ENCODE measurements at places on chromosomes 13 and 19.

GRCh38 chr13:43316281-43316680 lies 292.9 kb downstream of the DNAJC15 start:
- peak; percentile 52 for DNase-seq

DNA sequence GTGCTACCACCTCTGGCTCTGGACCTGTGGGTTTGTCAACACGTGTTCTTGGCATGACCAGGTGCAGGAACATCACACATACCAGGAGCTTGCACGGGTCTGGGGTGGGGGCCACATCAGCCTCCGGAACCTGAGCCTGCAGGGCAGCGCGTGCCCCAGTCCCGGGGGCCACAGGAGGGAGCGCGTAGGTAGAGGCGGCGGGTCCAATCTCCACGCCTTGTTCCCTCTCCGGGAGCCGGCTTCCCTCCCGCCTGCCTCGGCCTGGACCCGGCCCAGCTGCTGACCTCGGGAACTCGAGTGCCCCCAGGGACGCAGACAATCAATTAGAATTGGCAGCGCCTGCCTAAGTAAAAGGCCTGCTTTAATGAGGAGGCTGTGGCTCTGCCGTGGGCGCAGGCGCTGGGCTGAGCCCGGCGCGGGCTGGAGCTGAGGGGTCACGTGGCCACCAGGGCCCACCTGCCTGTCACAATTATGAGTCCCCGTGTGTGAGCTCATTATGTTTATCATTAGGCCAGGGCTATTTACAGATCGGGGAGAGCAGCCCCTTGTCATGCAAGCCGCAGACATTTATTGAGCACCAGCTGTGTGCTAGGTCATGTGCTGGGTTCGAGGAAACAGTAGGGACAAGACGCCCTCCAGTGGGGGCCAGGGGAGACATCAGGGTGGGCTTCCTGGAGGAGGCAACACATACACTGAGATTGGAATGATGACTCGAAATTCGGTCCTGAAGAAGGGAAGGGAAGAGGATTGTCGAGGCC lies 32.2 kb upstream of the TNFAIP8L1 start:
- peak; percentile 87 for DNase-seq

GRCh38 chr19:48628486-48629296 lies 8.5 kb downstream of the DBP start:
- DNase-seq = no peak

GRCh38 chr13:97945792-97946419 lies 7.6 kb upstream of the IPO5 start:
- DNase-seq = no peak

- no peak for DNase-seq
Observed at GRCh38 chr13:36806102-36806501, 12.9 kb upstream of the RFXAP start.

DNA sequence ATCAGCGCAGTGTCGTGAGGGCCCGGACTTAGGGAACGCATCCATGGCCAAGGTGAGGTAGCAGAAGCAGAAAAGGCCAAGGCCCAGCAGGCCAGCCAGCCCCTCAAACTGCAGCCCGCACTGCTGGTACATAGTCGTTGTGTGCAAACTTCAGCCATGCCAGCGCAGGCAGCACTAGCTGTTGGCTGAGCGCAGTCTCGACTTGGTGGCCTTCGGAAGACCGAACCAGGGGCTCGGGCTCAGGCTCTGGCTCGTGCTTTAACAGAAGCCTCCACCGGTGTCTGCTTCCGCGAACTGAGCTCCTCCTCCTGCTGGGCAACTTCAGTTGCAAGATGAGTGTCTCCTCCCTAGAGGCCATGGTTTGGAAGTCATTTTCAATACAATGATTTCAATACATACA lies 157.5 kb downstream of the DNAJC15 start:
- no peak for DNase-seq

- DNase-seq = no peak
Observed at GRCh38 chr13:111517641-111518010, 197.2 kb downstream of the TEX29 start.

DNA sequence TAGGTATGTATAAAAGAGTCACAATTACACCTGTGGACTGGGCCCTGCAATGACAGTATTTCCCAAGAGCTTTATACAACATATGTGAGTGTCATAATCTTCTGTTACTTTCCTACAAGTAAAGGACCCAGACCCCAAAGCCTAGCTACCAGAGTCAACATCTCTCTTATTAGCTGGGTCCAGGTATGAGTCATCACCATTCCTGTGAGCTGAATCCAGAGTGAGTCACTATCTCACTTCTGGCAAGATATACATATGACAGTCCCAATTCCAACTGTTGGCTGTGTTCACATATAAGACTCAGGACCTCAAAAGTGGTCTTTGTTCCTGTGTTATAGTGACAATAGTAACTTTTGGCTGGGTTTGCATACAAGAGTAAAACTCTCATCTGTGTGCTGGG lies 46.7 kb downstream of the ZNF729 start:
- no peak for DNase-seq

DNA sequence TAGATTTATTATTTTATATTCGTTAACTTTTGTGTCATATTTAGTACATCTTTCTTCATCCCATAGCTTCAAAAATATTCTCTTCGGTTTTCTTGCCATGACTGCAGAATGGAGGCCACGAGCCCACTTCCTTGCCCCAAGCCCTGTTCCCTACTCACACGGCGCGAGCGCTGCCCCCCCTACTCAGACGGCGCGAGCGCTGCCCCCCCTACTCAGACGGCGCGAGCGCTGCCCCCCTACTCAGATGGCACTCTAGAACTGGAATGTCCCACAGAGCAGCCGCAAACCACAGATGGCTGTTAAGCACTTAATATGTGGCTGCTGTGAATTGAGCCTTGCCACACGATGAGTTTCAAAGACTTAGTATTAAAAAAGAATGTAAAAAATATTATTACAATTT lies 102.2 kb upstream of the PEG3 start:
- DNase-seq = no peak

GRCh38 chr13:112510002-112510780 lies 77.8 kb downstream of the TUBGCP3 start:
- peak; percentile 34 for DNase-seq

DNA sequence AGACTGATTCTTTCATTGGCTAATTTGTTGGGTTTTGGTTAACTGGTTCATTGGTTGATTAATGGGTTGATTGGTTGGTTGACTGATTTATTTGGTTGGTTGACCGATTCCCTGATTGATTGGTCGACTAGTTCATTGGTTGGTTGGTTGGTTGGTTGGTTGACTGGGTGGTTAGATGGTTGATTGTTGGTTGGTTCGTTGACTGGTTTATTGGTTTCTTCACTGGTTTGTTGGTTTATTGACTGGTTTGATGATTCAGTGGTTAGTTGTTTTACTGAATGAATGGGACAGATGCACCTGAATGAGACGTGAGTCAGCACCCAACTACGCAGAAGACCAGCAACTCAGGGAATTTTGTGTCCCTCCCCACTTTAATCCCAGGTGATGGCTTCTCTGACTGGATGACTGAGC lies 2.7 kb upstream of the NUP62 start:
- no peak for DNase-seq

GRCh38 chr13:112814905-112815585 lies 125.2 kb downstream of the ATP11A start:
- DNase-seq = no peak

GRCh38 chr19:55830656-55831055 lies 1.1 kb downstream of the NLRP11 start:
- DNase-seq = no peak

GRCh38 chr19:19170053-19170872 lies at the start of gene MEF2B:
TSS of gene MEF2B (minus strand) at chr19:19170263. CDS start at chr19:19150735, 19,528 bp downstream.
- DNase-seq = peak; percentile 84

- no peak for DNase-seq
Observed at GRCh38 chr19:30214651-30215051, 157.5 kb upstream of the ZNF536 start.

GRCh38 chr13:46778890-46779289 lies 18.1 kb downstream of the ESD start:
- DNase-seq = no peak

- DNase-seq = no peak
Observed at GRCh38 chr19:35483089-35483488, 7.2 kb downstream of the KRTDAP start.

DNA sequence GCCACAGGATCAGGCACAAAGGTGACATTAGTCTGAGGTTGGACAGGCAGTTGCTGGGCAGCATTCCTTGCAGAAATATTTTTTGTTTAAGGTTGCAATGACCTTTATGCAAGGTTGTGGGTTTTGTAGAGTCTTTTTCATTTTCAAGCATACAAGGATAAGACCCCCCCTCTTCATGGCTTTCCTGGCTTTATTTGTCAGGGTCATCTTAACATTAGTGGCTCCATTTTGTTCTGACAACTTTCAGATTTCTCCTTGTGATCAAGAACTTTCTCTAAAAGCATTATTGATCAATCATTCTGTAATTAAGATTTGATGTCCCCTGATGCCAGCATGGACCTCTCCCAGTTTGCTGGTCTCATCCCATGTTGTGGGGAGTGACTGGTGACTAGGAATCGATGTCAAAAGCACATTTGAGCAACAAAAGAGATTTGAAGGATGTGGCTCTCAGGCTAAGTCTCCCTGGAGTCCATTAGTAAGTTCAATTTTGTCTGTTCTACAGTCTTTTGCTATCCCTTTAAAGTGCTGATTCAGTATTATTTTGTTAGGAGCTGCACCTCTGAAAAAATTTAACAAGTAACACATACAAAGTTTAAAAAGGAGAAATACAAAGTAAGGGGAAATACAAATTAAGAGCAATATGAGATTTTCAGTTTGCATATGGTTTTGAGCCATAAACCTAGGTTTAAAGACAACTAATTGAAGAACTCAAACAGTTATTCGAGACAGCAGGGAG lies 5.3 kb downstream of the CARD8 start:
- no peak for DNase-seq

DNA sequence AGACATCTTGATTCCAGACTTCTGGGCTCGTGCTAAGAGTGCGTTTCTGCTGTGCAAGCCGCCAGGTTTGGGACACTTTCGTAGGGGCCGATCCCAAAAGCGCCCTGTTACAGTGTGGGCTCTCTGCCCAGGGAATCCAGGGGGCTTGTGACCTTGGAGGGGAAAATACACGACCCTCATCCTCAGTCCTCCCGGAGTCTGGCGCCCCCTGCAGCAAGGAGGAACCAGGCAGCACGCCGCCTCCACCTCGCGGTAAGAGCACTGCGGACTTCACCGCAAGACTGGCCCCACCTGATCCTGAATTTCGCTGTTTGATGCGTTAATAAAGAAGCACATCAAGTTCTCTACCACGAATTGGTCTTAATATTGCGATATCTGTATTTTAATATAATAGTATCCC lies 5.2 kb downstream of the POLRMT start:
- DNase-seq = no peak

DNA sequence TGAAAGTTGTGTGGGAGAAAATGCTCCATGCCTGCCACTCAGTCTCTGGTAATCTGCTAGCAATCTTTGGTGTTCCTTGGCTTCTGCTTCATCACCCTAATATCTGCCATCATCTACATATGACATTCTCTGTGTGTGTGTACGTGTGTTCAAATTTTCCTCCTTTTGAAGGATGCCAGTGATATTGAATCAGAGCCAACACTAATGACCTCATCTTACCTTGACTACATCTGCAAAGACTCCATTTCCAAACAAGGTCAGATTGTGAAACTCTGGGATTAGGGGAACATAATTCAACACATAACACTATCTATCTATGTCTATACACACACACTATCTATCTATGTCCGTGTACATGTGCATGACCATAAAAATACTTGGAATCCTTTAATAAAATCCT lies 81.4 kb upstream of the IRS2 start:
- no peak for DNase-seq

- DNase-seq = no peak
Observed at GRCh38 chr13:43661161-43661830, 125.5 kb downstream of the ENOX1 start.

- DNase-seq = no peak
Observed at GRCh38 chr19:44587963-44588770, 25.2 kb upstream of the IGSF23 start.

- DNase-seq = peak; percentile 61
Observed at GRCh38 chr19:35846038-35846668, 6.2 kb downstream of the NPHS1 start.

DNA sequence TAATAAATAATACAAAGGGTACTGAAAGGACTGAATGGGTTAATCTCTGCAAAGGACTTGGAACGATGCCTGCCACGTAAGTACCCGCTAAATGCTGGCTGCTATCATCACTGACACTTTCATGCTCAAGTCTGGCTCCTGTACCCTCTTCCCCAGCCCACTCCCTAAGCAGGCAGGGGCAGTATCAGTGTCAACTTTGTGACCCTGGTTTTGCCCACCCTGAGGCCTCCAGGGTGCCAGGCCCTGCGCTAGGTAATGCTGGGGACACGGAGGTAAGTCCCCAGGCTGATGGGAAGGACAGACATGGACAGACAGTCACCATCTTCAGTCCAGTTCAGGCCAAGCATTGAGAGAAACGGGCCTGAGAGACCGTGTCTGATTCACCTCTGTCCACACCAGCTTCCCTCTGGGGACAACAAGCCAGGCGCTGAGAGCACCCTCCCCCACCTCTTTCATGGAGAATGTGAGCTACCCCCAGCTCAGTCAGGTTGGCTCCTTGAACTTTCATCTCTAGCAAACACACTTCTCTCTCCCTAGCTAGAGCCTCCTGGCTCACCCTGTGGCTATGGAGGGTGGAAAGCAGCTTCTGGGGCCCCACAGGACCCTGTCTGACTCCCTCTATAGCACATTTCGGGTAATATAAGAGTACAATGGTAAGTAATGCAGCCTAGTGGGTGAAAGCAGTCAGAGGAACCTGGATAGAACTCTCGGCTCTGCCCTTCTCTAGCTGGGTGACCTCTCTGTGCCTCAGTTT lies 800 bp downstream of the ETFB start:
- DNase-seq = no peak

DNA sequence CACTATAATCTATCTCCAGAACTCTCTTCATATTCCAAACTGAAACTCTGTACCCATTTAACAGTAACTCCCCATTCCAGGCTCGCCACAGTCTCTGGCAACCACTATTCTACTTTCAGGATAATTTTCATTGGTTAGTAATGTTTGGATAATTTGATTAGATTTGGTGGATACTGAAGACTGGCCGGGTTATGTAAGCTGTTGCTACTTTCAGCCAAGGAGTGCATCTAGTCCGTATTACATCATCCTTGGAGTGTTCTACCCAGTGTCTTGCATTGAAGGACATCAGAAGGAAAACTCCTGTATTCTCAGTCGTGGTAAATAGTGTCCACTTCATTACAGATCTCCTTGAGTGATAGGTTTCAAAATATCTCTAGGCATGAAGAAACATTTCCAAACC lies 60.5 kb downstream of the PCCA start:
- DNase-seq = no peak

GRCh38 chr13:27980280-27980998 lies 8.1 kb downstream of the URAD start:
- no peak for DNase-seq

DNA sequence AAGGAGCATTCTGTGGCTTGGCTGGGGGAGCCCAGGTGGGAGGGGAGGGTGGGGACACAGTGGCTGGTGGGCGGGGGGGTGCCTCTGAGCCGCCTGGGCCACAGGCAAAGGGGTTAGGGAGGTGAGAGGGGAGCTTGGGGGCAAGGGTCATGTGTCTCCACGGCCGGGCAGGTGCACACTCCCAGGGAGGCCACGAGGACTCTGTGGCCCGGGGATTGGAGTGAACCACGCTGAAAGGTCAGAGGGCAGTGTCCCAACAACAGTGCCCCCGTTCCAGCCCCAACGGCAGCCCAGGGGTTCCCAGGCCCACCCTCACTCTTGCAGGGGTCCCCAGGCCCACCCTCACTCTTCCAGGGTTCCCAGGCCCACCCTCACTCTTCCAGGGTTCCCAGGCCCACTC lies 9.6 kb downstream of the C2CD4C start:
- no peak for DNase-seq
